ENCODE measurements at places on chromosomes 6 and 20.
A peak's percentile ranks its signal among the peaks of the same experiment; 100 is the strongest.

DNA sequence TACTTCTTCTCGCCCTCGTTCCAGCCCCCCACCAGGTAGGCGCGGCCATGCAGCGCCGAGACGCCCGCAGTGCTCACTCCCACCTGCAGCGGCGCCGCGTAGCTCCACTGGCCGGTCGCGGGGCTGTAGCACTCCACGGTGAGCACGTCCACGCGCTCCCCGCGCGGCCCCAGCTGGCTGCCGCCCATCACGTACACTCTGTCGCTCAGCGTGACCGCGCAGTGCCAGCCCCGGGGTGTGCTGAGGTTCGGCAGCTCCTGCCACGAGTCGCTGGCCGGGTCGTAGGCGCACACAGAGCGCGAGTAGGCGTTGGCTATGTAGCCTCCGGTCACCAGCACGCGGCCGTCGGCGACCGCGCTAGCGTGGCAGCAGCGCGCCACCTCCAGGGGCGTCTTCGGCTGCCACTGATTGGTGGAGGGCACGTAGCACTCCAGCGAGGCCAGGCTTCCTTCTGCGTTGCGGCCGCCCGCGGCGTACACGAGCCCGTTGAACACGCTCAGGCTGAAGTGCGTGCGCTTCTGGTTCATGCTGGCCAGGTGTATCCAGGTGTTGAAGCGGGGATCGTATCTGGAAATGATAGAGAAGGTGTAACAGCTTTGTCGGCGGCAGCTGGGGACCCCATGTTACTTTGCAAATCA, 13.7 kb downstream of the KLHL31 start:
- DNase-seq, result peak; percentile 96

DNA sequence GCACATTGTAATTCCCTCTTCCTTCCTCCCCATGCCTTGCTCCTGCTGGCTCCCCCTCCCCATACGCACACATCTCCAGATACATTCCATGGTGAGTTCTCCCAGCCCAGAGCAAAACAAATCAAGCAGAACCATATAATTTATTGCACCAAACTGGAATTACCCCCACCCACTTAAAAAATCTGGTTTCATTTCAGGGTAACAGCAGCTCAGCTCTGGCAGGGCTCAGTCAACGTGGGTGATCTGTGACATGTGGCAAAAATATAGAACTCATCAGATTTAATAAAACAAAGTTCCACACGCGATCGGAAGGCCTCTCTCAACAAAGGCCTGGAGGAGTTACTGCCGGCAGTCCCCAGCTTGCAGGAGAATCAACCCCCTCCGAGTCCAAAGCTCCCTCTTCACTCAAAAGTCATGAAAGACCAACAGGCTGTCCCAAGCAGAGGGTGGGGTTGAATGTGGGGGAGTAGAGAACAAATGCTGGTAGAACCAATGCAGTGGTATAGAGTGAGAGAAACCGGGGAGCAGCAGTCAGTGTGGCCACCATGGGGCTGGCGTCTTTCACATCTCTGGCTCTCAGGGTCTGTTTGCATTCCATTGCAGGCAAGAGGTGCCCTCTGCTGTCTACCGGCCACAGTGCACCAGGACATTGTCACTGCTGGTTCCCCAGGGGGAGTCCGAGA, 323.3 kb upstream of the NT5E start:
- peak; percentile 80 for DNase-seq

DNA sequence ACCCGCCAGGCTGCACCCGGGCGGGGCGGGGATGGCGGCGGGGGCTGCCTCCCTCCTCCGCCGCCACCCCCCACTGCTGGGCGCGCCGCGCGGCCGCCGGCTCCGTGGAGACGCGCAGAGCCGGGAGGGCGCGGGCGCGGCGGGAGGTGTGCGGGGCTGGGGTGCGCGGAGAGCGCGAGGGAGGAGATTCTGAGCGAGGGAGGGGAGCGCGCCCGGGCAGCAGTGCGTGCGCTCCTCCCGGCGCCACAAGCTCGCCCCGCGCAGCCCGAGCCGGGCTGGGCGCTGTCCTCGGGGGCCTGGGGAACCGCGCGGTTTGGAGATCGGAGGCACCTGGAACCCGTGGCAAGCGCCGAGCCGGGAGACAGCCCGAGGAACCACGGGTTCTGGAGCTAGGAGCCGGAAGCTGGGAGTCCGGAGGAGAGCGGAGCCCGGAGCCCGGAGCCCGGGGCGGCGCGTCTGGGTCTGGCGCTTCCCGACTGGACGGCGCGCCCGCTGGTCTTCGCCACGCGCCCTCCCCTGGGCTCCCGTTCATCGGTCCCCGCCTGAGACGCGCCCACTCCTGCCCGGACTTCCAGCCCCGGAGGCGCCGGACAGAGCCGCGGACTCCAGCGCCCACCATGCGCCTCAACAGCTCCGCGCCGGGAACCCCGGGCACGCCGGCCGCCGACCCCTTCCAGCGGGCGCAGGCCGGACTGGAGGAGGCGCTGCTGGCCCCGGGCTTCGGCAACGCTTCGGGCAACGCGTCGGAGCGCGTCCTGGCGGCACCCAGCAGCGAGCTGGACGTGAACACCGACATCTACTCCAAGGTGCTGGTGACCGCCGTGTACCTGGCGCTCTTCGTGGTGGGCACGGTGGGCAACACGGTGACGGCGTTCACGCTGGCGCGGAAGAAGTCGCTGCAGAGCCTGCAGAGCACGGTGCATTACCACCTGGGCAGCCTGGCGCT, at the start of gene NTSR1:
TSS of gene NTSR1 (plus strand) at position 246 of the 946 bp plus-strand sequence. CDS start at position 618, 372 bp downstream.
- DNase-seq, result peak; percentile 30

DNA sequence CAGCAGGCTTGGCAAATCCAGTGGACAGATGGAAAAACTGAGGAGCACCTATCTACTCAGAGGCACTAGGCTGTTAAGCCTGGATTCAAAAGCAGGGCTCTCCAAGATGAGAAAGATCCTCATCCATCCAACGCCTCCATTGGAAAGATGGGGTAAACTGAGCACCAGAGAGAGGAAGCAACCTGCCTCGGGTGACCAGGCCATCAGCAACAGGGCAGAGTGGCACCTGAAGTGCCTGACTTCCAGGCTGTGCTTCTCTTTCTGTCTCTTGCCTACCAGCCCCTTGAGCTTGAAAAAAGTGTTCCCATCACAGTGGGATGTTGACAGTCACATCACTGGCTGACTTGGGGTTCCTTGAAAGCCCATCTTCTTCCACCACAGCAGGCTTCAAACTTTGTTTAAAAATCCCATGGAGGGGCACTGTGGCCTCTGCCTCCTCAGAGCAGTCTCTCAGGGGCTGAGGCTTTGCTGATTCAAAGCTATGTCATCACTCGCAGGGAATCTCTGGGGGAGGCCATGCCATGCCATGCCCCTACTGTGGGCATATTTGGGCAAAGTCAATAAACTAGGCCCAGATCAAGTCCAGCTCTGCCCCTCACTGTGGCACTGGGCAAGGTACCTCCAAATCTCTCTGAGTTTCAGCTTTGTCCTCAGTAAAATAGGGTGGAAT, 44.8 kb upstream of the TGM2 start:
- DNase-seq, result no peak
